ENCODE measurements at places on chromosomes 12 and 14.

DNA sequence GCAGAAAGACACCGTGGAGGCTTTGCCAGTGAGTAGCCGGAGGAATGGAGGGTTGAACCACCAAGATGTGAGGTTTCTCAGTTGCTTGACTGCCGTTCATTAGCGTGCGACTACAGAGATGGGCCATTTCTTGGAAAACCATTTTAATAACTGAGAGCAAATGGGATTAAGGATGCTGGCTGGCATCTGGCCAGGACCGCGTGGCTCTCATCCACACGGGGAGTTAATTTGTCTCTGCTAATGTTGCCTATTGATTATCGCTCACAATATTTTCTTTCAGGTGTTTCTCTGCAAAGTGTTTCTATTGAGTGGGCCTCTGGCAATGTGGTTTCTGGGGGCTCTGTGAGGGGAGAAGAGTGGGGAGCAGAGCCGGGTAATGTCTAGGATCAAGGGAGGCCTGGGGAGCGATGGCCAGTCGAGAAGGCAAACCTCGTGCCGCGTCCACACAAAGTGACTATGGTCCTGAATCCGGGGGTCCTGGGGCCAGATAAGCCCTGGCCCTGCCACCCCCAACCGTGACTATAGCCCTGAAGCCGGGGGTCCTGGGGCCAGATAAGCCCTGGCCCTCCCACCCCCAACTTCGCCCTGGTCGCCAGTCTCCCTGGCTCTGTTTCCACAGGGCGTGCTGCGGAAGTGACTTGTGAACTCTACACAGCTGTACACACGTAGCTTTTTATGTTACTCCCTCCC is 110.6 kb downstream of the PRMT8 start:
- no peak for DNase-seq

DNA sequence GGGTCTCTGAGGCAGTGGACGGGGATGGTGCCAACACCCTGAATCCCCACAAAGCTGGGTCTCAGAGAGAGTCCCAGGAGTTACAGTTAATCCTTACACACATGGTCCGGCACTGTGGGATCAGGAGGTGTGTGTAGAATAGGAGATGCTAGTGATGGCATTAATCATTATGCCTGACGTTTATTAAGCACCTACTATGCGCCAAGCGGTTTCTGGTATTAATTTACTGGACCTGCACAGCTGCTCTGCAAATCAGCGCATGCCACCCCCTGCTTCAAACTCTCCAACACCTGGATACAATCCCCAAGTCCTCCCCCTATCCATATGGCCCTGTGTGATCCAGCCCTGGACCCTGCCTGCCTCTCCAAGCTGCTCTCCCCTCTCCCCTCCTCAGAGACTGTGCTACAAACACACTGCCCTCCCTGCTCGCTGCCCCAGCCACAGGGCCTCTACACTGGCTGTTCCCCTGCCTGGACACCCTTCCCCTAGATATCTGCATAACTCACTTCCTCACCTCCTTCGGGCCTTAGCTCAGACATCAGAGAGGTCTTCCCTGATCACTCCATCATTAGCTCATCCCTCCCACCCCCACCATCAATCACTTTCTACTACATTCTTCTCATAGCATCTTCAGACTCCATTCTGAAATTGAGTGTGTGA is 86.0 kb downstream of the RFLNA start:
- no peak for DNase-seq

DNA sequence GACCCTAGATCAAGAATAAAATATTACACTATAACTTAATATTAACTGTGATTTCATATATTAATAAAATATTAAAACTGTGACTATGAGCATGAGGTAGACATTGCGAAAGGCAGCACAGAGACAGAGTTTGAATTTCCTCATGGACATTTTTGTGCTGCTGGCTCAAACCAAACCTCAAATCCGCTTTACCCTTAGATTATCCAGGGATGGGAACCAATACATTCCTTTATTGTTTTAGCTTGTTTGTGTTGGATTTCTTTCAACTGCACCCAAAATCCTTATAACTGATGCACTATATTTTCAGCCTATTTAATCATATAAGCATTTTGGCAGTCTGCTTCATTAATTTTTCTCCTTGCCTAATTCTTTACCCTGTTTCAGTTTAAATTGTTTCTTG is 436.7 kb downstream of the ATP23 start:
- no peak for DNase-seq

GRCh38 chr14:59292028-59292427 is 103.6 kb downstream of the DAAM1 start:
- DNase-seq = no peak

- DNase-seq = no peak
Measured at GRCh38 chr14:56207626-56208292, 89.5 kb downstream of the PELI2 start.

DNA sequence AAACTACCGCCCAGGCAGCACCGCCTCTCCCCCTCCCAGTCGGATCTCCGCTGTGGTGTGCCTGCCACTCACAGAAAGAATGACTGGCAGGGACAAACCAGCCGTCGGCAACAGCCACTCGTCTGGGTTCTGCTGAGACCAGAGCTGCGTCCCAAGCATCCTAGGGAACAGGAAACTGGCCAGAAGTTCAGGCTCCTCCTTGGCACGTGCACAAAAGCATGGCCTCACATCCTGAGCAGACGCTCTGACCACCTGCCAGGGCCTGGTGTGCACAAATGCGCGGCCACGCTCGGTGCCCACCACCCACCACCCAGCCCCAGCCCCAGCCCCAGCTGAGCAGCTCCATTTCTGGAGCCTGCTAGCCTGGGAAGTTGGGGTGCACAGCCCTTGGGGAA is 214.8 kb downstream of the DPF3 start:
- DNase-seq = no peak

DNA sequence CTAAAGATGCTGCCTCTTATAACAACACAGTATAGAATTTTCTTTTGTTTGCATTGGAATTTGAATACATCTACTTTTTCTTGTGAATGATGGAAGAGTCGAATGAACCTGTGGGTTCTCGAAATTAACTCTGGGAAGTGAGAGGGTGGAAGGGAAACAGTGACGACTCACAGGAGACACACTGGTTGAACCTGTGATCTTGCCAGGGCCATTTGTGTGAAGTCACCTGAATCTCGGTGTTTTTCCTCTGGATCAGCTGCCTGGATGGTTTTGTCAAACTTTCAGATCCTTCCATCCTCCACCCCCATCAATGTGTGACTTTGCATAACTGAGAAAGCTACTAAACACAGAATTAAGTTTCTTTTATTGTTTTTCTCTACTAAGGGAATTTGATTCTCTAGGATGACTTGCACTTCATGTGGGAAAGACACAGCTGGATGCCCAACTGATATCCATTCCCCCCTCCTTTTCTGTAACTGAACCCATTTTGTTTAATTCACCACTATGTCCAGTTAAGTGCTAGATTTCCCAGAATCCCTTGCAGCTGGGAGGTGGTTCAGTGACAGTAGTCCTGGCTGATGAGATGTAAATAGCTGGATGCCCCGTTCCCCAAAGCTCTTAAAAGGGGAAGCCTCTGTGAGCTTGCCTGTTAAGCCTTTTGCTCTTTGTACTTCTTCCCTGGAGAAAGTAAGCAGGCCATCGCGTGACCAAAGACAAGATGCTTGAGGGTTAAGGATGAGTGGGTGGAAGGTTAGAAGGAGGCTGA is 6.3 kb downstream of the PPFIBP1 start:
- no peak for DNase-seq

- DNase-seq = peak; percentile 73
Measured at GRCh38 chr12:110280392-110280778, 662 bp upstream of the ATP2A2 start.

GRCh38 chr12:23585782-23586163 is 363.7 kb downstream of the SOX5 start:
- DNase-seq = no peak

Data from CD4-positive, alpha-beta T cell treated with Interleukin-17A for 1 hour (primary cell).